NCI-H2081 (cell line): ENCODE measurements at places on chromosomes 7 and 10.

- no peak for DNase-seq
Observed at GRCh38 chr10:98538472-98538871, 91.7 kb upstream of the HPS1 start.

DNA sequence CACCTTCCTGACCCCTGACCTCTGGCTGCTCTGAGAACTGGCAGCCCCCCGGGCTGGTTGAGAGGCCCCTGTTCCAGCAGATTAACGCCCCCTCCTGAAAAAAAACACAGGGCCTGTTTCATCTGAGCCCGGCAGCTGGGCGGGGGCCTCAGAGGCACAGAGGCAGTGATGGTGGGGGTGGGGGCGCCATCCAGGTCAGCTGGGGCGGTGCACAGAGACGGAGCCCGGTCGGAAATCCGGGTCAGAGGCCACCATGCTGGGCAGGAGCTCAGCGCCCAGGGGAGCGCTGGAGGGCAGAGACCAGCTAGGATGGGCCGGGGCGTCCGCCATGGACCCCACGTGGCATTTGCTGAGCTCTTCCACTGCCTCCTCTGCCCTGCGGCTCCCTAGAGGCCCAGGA lies 68.0 kb downstream of the UNCX start:
- DNase-seq: no peak

DNA sequence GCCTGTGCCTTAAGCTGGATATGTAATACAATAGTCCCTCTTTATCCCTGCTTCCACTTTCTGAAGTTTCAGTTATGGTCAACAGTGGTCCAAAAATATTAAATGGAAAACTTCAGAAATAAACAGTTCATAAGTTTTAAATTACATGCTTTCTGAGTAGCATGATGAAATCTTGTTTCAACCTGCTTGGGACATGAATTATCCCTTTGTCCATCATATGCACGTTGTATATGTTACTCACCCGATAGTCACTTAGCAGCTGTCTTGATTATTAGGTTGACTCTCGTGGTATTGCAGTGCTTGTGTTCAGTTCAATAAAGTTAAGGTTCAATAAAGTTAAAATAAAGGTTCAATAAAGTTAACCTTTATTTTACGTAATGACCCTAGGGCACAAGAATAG lies 25.5 kb downstream of the C1GALT1 start:
- DNase-seq: no peak

- DNase-seq: peak; percentile 22
Observed at GRCh38 chr10:17454161-17455014, at the start of gene ST8SIA6. TSS of gene ST8SIA6 (minus strand) at chr10:17454595. CDS start at chr10:17454255, 340 bp downstream.

- DNase-seq: no peak
Observed at GRCh38 chr10:128048819-128049210, 77.4 kb downstream of the MKI67 start.

GRCh38 chr7:116152276-116152675 lies 58.1 kb upstream of the TES start:
- no peak for DNase-seq
